NCI-H460 (cell line): ENCODE measurements at places on chromosomes 5 and 9. TPM values are rescaled to one million over a fixed set of nuclear protein-coding genes. Genes with fewer than 3 reads are reported as not detected.
A peak's percentile ranks its signal among the peaks of the same experiment; 100 is the strongest.

DNA sequence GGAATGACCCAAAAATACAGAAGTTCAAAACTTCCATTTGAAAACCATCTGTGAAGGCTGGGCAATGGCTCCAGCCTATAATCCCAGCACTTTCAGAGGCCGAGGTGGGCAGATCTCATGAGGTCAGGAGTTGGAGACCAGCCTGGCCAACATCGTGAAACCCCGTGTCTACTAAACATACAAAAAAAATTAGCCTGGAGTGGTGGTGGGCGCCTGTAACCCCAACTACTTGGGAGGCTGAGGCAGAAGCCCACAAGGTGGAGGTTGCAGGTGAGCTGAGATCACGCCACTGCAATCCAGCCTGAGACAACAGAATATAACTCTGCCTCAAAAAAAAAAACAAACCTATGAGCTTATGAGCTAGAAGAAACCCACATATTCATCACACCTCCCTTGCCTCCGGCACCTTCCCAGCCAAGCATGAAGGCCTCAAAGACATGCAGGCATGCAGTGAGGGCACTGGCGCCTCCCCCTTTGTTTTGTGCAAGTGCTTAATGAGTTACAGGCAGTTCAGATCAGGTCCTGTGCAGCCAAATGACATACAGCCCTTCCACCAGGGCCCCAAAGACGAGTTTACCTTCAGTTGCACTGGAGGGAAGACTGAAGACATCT lies 9.9 kb downstream of the HNRNPH1 start:
- no peak for DNase-seq

DNA sequence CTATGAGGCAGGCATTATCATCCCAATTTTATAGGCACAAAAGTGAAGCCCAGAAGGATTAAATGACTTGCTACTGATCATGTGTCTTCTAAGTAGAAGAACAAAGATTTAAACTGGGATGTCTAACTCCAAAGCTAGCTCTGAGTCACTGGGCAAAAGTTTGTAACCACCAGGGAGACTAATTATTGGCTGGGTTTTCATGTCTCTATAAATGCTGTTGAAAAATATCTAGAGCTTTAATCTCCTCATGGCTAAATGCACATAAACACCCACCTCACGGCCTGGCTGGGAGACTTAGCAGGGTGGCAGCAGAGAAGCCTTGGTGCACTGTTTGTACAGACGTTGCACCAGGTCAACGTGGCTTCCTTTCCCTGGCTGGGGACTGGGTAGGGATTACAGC lies 144.6 kb downstream of the MELK start:
- DNase-seq, result no peak

Gene STPG3
- not detected in 2 replicates for total RNA-seq

- peak; percentile 27 for DNase-seq
Measured at GRCh38 chr9:19464764-19465585, 56.2 kb downstream of the ACER2 start.

DNA sequence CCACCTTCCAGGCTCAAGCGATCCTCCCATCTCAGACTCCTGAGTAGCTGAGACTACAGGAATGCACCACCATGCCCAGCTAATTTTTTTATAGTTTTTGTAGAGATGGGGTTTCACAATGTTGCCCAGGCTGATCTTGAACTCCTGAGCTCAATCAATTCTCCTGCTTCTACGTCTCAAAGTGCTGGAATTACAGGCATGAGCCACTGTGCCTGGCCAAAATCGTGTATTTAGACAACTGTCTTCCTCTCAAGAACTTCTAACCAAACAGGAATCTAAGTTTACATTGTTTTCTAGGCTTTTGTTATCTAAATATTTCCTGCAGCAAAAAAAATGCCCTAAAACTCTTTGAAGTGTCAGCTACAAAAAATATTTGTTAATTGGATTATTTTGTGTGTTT lies 78.8 kb downstream of the NLN start:
- DNase-seq, result no peak

Gene TGFBI
- 1,239 and 1,373 TPM in 2 replicates for total RNA-seq

Gene CD180
- not detected in 2 replicates for total RNA-seq

Gene ATOX1
- 46.2 and 58.0 TPM in 2 replicates for total RNA-seq

Gene SLC6A19
- total RNA-seq, result not detected in 2 replicates

DNA sequence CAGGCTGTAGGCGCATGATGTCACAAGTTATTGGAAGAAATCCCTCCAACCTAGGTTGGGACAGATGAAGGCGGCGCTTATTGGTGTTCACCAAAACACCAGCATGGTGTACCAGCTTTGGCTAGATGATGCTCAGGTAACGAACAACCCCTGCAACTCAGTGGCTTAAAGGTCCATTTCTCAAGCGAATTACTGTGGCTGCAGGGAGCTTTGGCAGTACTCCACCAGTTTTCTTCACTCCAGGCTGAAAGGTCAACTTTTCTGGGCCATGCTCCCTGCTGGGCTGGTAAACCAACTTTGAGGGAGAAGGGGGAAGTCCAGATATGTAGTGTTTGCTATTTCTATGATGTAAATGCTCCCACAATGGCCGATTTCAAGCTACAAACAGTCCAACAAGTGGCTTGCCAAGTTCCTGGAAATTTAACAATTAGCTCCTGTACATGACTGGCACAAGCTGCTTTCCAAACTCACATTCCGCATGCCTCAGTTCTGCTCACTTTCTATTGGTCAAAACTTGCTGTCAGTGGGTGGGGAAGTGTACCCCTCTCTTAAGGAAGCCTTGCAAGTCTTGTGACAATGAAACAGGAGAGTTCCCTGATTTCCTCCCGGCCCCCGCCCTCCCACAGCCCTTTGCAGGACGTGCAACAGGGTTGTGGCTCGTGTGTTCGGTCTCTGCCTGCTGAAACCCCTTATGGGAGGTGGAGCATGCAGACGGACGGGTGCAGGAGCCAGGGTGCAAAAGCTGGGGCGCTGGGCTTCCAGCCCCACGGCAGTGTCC lies 588 bp upstream of the ZBED3 start:
- no peak for DNase-seq

Gene PPP2R2B
- not detected in 2 replicates for total RNA-seq

DNA sequence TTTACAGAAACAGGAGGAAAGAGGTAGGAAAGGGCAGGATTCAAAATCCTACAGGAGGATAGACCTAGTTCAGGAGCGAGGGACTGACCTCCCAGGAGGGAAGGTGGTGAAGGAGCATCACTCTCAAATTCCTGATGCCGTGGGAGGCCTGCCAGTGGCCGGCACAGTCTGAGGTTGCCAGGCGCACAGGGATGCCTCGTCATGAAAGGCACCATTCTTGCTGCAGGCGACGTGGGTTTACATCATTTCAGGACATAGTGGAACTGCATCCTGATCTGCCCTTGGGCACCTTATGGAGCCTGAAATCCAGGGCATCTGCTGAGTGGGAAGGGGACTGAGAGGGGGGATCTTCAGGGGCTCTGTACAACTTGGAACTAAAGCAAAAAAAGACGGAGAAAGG lies 163.2 kb upstream of the S1PR3 start:
- no peak for DNase-seq

Gene CMYA5
- 0.29 and 0.42 TPM in 2 replicates for total RNA-seq

DNA sequence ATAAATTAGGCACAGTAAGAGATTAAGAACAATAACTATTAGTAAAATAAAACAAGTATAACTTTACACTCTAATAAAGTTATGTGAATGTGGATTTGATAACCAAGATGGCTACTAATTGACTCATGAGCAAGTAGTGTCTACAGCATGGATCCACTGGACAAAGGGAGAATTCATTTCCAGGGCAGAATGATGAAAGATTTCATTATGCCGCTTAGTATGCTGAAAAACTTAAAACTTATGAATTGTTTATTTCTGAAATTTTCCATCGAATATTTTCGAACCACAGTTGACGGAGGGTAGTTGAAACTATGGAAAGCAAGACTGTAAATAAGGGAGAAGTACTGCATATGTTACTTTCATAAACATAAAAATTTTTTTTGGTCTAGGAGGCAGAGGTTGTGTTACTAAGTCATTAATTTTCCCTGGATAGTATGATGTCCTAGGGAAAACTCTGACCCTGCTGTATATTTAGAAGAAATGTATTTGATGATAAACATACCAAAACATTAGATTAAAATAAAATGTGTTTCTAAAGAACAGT lies 24.9 kb upstream of the TARS1 start:
- no peak for DNase-seq

Gene TMEM252
- total RNA-seq, result not detected in 2 replicates

GRCh38 chr9:117882171-117882570 lies 178.0 kb downstream of the TLR4 start:
- no peak for DNase-seq

- no peak for DNase-seq
Measured at GRCh38 chr9:89911721-89912604, 307.2 kb downstream of the GADD45G start.

DNA sequence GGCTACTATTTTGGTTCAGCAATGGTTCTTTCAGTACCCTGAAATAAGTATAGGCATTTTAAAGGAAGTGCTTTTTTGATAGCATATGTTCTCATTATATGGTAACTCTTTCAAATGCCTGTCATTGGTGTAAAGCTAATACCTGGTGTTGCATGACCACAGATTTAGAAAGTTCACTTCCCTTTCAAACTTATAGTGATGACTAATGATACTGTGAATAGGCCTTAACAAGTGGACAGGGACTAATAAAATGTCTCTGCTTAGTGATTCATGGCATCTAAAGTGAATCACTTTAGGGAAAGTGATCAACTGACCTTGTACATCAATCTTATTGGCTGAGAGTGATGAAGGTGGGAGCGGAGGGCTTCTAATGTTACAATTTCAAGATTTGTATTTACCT lies 21.6 kb downstream of the MRPL22 start:
- no peak for DNase-seq

GRCh38 chr5:111719773-111720172 lies 37.2 kb downstream of the NREP start:
- no peak for DNase-seq

- peak; percentile 64 for DNase-seq
Measured at GRCh38 chr5:156137071-156137869, 189.7 kb upstream of the SGCD start.

GRCh38 chr5:173829826-173830225 lies 58.3 kb upstream of the CPEB4 start:
- no peak for DNase-seq

Gene INSL6
- total RNA-seq, result not detected in 2 replicates

Gene FUT7
- total RNA-seq, result not detected in 2 replicates

DNA sequence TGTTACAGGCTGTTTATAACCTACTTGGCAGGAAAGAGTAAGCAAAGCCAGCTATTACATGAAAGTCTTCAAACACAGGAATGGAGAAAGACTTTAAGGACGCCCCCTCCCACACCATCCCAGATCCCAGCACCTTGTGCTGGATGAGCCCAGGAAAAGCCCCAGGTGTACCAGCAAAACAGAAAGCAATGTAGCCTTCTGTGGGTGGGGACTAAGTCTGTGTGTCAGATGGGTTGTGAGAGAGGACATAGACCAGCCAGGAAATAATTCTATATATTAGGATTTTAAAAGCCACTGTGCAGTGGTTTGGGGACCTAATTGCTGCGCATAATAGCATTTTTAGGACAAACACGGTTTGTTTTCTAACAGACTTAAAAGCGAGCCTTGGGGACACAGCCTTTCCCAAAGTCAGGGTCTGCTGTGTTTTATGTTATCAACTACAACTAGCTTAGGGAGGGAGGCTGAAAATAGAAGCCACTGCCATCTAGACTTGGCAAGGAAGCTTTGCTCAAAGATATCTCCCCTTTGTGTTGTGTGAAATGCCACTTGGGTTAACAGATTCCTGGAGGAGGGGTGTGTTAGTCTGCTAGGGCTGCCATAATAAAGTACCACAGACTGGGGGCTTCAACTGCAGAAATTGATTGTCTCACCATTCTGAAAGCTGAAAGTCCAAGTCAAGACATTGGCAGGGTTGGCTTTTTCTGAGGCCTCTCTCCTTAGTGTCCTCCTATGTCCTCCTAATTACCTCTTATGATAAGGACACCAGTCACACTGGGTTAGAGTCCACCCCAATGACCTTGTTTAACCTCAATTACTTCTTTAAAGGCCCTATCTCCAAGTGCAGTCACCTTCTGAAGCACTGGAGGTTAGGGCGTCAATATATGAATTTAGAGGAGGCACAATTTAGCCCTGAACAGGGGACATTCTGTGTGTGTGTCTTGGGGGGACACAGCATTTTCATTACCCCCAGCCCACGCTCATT lies 17.2 kb upstream of the UBE2QL1 start:
- no peak for DNase-seq
